Foreskin keratinocyte (primary cell): ENCODE measurements at places on chromosomes 5 and 9. TPM values are rescaled to one million over a fixed set of nuclear protein-coding genes. Genes with fewer than 3 reads are reported as not detected.

Gene PCDHGB3
- 0.01 TPM in 1 of 2 replicates, not detected in the other for polyA plus RNA-seq

Gene ADCY2
- not detected in 2 replicates for polyA plus RNA-seq

Gene GHR
- 0.45 and 0.60 TPM in 2 replicates for polyA plus RNA-seq

Gene IL6ST
- 8.3 and 9.6 TPM in 2 replicates for polyA plus RNA-seq

Gene IFNK
- polyA plus RNA-seq = 46.5 and 57.3 TPM in 2 replicates

Gene PRR7
- polyA plus RNA-seq = 4.7 and 5.0 TPM in 2 replicates

Gene LOX
- 0.06 and 0.29 TPM in 2 replicates for polyA plus RNA-seq

Gene PPP2R2B
- 0.06 TPM in 1 of 2 replicates, not detected in the other for polyA plus RNA-seq

Gene TCF7
- polyA plus RNA-seq = 0.41 and 0.55 TPM in 2 replicates

Gene SLC6A3
- not detected in 2 replicates for polyA plus RNA-seq

Gene PLCXD3
- not detected in 2 replicates for polyA plus RNA-seq

Gene NR5A1
- polyA plus RNA-seq = not detected in 2 replicates

Gene KLHL9
- polyA plus RNA-seq = 4.2 and 4.3 TPM in 2 replicates
